ENCODE measurements at places on chromosomes 13 and 19.

DNA sequence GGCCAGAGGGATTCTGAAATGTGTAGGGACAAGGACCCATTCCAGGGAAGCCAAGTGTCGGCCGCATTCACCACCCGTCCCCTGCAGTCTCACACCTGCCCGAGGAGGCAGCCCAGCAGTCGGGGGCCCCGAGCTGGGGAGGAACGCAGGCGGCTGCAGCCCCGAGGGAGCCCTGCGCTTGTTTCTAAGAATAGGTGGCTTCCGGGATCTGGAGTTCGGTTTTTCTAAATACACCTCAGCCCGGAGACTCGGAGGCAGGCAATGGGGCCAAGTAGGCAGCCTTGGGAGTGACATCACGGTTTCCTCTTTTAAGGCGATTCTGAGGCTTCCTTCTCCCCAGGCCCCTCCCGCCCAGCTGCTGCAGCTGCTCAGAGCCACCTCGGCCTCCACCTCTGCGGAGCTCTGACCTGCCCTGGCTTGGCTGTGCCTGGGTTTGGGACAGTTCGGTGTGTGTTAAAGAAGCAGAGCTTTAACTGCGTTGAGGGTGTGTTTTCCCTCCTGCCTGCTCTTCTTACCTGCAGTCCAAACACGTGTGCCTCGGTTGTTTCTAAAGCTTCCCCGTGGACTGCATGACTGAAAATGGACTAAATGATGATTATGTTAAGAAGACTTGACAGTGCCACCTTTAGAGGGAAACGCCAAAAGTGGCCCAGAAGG is 80.5 kb downstream of the COL4A2 start:
- no peak for DNase-seq

DNA sequence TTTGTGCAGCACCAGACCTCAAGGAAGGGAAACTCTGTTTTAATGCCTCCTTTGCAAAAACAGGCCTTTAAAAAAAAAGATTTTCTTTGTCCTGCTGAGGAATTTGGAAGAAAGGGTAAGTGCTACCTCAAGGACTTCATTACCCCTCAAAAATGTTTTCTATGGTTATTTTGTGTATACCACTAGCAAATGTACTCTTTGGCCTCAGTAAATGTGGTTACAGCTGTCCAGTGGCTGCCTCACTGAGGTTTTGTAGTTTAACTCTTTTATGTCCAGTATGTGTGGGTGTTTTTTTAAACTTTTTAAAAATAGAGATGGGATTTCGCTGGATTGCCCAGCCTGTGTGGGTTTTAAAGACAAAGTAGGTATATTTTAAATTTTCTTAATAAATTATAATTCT is 42.2 kb upstream of the TSC22D1 start:
- no peak for DNase-seq

GRCh38 chr13:73842626-73843025 is 291.6 kb downstream of the KLF12 start:
- no peak for DNase-seq

- no peak for DNase-seq
These were observed 37.7 kb upstream of the SCEL start for GRCh38 chr13:77497835-77498234.

DNA sequence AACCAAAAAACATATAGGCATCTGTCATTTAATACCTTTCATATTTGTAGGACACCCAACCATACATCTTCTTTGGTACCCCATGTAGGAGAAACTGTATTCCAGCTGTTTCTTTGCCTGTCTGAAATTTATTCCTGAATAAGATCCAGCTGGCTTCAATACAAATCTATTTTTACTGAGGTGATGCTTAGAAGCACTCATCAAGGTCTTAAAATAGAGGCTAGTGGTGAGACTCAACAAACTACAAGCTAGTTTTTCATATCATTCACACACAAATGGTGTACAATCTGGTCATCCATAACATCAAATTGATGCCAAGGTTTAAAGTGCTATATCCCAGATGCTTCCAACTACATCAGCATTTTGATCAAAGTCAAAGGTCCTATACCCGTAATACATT is 1071.3 kb upstream of the MIR17HG start:
- no peak for DNase-seq

DNA sequence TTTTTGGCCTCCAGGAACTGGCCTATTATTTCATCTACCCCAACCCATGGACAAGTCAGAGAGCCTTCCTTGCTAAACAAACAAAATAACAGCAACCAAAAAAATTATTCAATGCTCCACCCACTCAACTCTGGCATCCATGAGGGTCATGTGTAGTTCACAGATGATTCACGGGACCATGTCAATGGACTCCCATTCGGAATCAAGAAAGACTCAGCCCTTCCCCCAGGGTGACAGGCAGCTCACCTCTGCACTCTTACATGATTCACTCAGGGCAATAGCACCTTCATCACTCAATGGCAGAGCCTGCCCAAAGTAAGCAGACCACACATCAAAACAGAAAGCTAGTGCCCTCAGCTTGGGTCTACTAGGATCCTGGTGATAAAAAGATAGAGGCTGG is 14.3 kb upstream of the SCEL start:
- DNase-seq, result no peak

DNA sequence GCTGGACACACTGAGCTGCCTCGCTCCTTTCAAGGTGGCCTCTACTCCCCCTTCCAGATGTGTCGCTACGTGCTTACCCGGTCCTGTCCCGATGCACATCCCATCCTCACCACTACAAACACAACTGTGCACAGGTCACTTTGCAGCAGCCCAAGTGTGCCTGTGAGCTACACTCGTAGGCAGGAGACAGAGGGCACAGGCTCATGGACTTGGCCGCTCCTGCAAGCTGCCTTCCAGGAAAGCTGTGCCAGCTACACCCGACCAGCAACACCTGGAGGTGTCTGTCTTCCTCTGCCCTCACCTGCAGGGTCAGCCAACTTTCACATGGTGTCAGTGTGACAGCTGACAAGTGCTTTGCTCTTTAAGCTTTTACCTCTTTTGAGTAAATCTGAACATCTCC is 15.4 kb downstream of the CARS2 start:
- no peak for DNase-seq

DNA sequence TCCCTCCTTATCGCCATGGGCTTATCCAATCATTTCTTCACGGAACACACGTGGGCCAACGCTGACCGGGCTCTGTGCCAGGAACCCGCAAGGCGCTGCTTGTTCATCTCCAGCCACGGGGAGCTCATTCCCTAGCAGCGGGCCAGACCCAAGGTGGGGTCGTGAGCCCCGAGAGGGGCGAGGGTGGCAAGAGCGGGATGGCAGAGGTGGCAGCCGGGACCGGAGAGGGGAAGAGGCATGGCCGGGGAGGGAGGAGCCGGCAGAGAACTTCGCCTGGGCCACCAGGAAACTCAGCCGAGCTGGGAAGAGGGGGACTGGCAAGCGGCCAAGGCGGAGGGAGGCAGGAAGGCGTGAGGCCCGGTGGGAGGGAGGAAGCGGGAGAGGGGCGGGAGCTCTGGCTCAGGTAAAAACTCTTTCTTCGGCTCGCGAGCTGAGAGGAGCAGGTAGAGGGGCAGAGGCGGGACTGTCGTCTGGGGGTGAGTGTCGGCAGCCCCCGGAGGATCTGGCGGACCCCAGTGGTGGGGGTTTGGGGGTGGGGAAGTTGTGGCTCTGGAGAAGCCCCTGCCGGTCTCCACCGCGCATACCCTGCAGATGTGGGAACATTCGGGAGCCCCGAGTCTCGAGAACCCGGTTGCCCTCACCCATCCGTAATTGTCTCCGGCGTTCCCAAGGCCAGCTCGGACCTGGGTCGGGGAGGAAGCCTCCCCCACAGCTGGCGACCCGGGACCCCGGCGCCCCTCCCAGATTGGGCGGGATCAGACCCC is at the start of gene B3GNT3:
Gene B3GNT3, plus strand, starts transcription at position 408 of the 764 bp plus-strand sequence. CDS start 12,670 bp downstream, outside the sequence.
- no peak for DNase-seq

DNA sequence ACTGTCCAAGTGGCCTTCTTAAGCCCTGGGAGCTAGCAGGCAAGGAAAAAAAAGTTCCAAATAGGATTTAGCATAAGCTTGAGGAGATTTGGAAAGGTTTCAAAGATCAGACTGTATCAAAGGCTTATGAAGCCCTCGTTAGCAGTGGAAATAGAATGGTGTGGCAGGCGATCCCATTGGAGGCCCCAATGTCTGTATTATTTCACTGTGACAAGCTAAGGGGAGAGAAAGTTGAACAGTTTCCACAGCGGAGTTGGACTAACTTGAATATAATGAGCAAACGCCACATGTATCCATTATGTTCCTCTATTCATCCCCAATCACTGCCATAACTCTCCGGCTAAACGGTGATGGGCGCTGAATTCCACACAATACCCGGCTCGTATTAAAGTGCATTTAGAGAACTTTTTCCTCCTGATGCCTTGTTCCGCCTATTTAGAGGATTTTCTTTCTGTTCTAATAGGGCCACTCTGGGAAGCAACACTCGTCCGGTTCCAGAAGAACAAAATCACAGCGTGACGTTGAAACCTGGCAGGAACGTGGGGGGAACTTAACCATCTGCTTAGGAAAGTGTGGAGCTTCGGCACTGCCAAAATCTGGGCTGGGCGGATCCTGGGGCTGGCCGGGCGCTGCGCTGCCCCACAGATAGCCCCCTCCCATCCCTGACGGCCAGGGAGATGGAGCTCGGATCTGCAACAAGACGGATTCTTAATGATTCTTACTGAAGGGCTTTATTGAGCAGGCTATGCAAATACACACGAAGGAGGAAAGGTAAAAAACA is 1.0 kb upstream of the PCDH8 start:
- no peak for DNase-seq

DNA sequence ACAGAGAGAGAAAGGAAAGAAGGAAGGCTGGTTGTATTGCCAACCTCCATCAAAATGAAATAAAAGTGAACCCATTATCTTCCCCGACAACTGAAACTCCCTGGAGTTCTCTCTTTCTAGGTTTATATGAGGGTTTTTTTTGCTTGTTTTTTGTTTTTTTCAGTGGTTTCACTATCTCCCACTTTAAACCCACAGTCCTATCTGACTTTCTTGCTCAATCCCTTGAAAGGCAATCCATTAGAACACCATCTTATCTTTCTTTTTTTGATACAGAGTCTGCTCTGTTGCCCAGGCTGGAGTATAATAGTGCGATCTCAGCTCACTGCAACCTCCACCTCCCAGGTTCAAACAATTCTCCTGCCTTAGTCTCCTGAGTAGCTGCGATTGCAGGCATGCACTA is 158.0 kb upstream of the MIR17HG start:
- no peak for DNase-seq

GRCh38 chr13:67841071-67841470 is 610.9 kb upstream of the PCDH9 start:
- no peak for DNase-seq

GRCh38 chr19:15453906-15454860 is 4.4 kb upstream of the WIZ start:
- no peak for DNase-seq

- DNase-seq, result no peak
These were observed 47.4 kb upstream of the PCDH20 start for GRCh38 chr13:61463024-61463423.

DNA sequence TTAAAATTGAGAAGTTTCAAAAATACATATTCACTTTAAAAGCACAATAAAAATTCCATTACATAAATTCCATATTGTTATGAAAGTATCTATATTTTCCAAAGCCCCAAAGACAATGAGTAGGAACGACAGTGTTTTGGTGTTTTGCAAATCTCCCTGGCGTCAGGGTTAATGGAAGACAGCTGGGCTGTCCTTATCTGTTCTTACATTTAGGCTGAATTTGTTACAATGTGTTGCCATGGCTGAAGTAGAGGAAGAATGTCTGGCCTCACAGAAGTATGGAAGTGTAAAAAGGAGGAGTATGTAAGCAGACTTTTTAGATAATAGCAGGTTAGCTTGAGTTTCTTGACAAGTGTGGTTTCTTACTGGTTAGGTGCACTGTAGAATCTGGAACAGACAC is 124.4 kb upstream of the SPATA13 start:
- DNase-seq, result no peak

DNA sequence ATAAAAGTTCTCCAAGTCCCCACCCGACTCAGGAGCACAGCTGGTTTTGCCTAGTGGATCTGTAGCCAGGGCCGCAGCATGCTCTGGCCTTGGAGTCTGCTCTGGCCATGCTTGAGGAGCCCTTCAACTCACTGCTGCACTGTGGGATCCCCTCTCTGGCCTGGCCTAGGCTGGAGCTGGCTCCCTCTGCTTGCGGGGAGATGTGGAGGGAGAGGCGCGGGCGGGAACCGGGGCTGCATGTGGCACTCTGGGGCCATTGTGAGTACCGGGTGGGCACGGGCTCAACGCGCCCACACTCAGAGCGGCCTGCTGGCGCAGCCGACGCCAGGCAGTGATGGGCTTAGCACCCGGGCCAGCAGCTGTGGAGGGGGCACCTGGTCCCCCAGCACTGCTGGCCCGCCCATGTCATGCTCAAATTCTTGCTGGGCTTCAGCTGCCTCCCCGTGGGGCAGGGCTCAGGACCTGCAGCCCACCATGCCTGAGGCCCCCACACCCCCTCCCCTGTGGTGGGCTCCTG is 57.0 kb upstream of the ATP12A start:
- DNase-seq, result no peak

- DNase-seq, result no peak
These were observed 1248.1 kb upstream of the PCDH20 start for GRCh38 chr13:62663767-62664166.

- no peak for DNase-seq
These were observed 2.6 kb upstream of the NAT14 start for GRCh38 chr19:55482156-55482961.

GRCh38 chr13:49791315-49791710 is 1.2 kb downstream of the KPNA3 start:
- DNase-seq, result no peak

GRCh38 chr19:49809160-49809940 is 3.7 kb downstream of the FUZ start:
- DNase-seq, result no peak

DNA sequence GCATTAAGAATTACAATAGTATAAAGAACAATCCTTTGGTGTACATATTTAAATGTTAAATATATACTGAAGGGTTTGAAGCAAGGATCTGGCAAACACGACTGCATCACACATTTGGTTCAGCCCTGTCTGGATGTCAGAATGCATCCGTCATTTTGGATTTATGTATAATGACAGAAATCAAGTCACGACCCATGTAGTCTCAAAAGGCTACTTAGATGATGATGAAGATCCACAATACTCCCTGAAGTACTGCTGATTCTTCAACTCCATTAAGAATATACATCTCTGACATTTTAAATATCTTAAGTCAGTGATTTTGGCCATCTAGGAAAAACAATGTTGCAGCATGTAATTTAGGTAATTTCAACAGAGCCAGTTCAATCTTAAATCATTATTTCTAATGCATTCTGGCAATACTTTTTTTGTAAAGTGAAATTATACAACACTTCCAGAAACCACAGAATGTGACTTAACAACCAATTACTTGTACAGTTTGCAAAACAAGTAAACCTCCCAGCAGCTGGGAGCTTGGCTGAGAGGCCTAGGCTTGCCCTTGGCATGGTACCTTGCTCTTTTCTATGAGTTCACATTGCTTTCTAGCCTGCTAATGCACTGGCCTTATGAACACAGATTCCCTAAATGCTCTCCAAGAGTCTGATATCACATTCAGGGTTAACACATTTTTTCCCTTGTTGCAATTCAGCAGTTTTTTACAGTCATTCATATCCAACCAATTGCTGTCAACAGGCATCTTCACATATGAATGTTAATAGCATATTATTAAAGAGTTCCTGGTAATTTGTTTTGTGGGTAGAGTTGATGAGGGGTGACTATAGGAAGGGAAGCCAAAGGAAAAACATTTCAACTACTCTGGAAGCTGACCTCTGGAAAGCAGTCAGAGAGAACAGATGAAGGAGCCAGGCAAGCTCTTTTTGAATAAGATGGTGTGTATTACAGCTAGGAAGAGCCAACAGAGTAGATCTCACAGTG is 175.2 kb downstream of the ENOX1 start:
- no peak for DNase-seq

- DNase-seq, result no peak
These were observed 469 bp upstream of the RNF6 start for GRCh38 chr13:26222520-26223046.

GRCh38 chr19:1244693-1245451 is 3.3 kb downstream of the ATP5F1D start:
- DNase-seq, result no peak

Data from fibroblast of skin of left biceps (primary cell).